Activated CD8-positive, alpha-beta memory T cell treated with anti-CD3 and anti-CD28 coated beads for 1 hour (primary cell): ENCODE measurements at places on chromosomes 5 and 9.

GRCh38 chr9:32294106-32294505 lies 90.3 kb upstream of the ACO1 start:
- no peak for DNase-seq

DNA sequence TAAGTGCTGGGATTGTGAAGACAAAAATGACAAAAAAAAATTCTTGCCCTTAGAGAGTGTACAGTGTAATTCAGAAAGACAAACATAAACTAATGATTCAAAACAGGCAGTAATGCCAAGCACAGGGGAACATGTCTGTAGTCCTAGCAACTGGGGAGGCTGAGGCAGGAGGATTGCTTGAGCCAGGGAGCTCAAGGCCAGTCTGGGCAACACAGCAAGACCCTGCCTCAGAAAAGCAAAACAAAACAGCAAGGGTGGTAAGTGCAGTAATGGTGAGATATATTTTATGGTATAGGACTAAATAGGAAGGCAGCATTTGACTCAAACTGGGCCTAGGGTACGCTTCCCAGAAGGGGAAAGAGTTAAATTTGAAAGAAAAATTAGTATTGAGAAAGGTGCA lies 18.9 kb downstream of the FREM1 start:
- no peak for DNase-seq

GRCh38 chr5:80187421-80188090 lies 68.3 kb downstream of the SERINC5 start:
- DNase-seq = no peak

DNA sequence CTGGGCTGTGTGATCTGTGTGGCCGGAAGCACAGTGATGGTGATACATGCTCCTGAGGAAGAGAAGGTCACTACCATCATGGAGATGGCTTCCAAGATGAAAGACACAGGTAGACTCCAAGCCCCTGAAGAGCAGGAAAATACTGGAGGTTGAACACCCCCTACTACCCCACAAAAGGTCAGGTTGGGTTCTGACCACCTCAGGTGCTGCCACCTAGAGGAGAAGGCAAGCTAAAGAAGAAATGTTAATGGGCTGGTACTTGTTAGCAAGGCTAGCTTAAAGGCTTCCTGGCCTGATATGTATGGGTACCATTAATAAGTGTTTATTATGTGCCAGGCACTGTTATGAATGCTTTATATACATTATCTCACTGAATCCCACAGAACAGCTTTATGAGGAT lies 11.7 kb downstream of the NIPAL4 start:
- DNase-seq = no peak

- DNase-seq = no peak
Measured at GRCh38 chr5:133250527-133250926, 198.7 kb downstream of the HSPA4 start.
